Cardiac fibroblast (primary cell): ENCODE measurements at places on chromosomes 3 and 15.

GRCh38 chr15:98875309-98875708 lies 132.3 kb downstream of the PGPEP1L start:
- DNase-seq: no peak

- DNase-seq: no peak
Measured at GRCh38 chr15:77168141-77168540, 97.2 kb upstream of the TSPAN3 start.

DNA sequence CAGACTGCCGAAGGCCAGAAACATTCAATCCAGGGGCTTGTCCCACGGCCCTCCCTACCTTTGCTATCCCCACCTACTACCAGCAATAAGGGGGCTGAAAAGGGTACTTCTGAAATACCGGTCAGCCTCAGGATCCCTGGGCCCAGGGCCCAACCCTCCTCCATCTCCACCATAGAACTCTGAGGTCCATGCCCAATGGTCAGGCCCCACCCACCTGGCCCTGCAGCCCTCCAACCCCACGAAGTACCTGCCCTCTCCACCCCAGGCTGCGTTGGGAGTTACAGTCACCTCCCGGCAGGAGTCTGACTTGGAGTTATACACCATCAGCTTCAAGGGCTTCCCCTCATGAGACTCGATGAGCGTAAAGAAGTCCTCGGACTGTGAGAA lies 6.9 kb downstream of the GORASP1 start:
- no peak for DNase-seq

- DNase-seq: no peak
Measured at GRCh38 chr3:53160061-53160659, 849 bp upstream of the PRKCD start.

GRCh38 chr3:157026091-157026490 lies 133.9 kb downstream of the CCNL1 start:
- DNase-seq: no peak

DNA sequence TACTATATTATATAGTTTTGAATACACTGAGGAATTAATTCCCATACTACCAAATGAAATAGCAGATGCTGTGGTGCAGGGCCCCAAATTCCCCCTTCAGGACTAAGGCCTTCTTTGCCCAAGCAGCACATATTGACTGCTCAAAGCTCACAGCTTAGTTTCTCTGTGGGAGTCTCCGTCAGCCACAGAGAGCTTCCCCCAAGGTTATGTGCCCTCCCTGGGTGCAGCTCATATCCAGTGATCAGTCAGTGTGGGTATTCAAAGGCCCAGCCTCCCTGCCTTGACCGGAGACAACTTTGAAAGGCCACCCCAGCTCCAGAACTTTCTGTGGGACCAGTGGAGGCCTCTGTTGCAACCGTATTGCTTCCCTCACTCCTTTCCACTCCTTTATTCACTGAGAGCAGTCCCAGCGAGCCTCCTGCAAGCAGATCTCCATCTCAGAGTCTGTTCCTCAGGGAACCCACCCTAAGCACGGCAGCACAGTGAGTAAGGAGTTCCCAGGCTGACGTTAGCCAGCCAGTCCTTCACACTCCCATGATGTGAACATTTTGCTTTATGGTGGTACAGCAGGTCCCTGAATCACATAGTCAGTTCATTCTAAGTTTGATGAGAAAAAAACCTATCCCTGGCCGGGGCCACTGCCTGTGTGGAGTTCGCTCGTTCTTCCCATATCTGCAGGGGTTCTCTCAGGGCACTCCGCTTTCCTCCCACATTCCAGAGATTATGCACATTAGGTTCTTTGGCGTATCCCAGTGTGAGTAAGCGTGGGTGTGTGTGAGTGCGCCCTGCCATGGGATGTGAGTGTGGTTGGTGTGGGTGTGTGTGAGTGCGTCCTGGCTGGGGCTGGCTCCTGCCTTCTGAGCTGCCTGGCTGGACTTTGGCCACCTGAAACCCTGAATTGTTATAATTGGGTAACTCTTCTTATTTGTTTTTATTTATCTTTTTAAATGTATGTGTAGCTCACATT lies 64.4 kb upstream of the PPARG start:
- DNase-seq: peak; percentile 76

GRCh38 chr3:54899273-54899672 lies 28.6 kb downstream of the LRTM1 start:
- no peak for DNase-seq

DNA sequence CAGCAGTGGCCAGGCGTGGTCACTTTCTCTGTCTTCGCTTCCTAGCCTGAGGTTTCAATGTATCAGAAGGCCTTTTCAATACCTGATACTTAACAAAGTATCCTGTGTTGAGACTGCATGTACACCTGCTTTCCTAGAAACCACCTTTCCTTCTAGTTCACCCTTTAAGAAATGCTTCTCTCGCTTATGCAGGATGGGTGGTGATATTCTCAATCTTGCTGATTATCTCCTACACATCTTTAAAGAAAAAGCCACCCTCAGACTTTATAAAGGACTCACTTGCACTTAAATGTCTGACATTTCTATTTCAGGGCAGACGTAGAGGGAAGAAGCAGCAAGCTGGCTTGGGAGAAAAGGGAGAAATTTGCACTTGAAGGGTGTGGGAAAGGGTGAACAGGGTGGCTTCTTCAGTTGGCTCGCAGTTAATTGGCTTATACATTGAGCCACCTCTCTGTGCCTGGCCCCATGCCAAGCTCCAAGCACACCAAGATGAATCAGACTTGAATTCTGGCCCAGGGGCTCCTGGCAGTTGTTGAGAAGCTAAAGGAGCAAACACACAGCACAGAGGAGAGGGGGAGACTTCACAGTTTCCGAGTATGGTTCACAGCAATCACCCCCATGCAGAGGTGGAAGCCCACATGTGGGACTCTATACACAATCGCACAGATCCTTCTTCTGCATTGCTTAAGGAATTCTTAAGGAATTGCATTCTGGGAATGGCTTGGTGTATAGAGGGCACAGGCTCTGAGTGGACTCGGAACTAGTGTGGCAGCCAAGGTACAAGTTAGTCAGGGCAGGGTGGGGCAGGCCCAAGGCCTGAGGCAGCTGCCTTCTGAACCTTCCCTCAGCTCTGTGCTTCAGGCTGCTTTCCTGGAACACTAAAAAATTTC lies 1.3 kb downstream of the ARL6IP5 start:
- peak; percentile 97 for DNase-seq

- DNase-seq: no peak
Measured at GRCh38 chr15:69116391-69116790, 44.0 kb upstream of the GLCE start.

GRCh38 chr15:60511351-60512031 lies 32.5 kb upstream of the ICE2 start:
- no peak for DNase-seq

GRCh38 chr3:175073219-175073905 lies 214.2 kb downstream of the NAALADL2 start:
- no peak for DNase-seq

GRCh38 chr3:11565492-11565891 lies 78.2 kb downstream of the VGLL4 start:
- DNase-seq: no peak

GRCh38 chr3:47376393-47376792 lies 4.4 kb upstream of the PTPN23 start:
- no peak for DNase-seq

DNA sequence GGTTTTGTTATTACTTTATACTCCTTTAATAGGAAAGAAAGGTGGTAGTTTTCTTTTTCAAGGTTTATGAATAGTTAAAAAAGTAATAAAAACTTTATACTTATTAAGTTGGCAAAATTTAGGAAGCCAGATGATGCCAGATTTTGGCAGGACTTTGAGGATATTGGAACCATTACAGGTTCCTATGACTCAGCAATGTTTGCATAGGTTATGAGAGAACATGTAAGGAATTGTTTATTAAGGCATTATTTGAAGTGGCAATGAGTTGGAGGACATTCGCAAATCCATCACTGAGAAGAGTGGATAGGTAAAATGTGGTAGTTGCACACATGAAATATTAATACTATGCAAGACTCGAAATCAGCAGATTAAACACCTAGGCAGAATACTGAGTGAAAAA lies 29.9 kb downstream of the CDAN1 start:
- peak; percentile 56 for DNase-seq

- no peak for DNase-seq
Measured at GRCh38 chr3:128714887-128715491, 11.0 kb upstream of the RAB7A start.

DNA sequence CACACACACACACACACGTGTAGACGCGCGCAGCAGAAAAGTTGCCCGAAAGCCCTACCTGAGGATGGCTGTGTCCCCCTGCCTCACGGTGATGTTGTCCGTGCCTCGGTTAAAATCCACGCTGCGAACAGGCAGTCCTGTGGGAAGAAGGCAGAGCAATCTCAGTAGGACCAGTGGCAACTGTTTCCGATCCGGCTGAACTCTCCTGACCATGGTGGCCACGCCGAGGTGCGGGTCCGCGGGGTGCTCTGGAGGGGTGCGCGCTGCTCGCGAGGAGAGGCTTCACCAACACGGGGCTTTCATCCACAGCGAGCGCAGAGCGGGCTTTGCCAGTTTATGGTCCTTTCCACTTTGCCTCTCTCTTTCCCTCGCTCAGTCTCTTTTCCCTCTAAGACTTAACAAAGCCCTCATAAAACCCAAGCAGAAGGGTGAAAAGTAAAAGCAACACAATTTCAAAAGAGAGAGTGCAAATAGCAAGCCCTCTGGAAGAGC lies 422 bp downstream of the LSAMP start:
- DNase-seq: no peak

- DNase-seq: no peak
Measured at GRCh38 chr3:83843716-83844115, 1115.1 kb upstream of the CADM2 start.

DNA sequence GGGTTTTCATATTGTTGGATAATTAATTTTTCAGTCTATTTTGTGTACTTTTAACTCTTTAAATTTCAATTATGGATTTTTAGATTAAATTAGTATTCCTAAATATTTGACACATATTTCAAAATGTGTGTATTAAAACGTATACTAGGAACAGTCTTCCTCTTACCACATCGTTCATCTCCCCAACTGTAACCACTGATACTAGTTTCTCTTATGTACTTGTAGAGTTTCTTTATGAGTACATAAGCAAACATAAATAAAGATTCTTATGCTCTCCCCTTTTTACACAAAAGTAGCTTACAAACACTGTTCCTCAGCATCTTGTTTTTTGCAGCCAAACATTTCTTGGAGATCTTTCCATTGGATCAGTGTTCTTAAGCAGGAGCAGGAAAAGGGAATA lies 45.9 kb downstream of the CMSS1 start:
- no peak for DNase-seq

DNA sequence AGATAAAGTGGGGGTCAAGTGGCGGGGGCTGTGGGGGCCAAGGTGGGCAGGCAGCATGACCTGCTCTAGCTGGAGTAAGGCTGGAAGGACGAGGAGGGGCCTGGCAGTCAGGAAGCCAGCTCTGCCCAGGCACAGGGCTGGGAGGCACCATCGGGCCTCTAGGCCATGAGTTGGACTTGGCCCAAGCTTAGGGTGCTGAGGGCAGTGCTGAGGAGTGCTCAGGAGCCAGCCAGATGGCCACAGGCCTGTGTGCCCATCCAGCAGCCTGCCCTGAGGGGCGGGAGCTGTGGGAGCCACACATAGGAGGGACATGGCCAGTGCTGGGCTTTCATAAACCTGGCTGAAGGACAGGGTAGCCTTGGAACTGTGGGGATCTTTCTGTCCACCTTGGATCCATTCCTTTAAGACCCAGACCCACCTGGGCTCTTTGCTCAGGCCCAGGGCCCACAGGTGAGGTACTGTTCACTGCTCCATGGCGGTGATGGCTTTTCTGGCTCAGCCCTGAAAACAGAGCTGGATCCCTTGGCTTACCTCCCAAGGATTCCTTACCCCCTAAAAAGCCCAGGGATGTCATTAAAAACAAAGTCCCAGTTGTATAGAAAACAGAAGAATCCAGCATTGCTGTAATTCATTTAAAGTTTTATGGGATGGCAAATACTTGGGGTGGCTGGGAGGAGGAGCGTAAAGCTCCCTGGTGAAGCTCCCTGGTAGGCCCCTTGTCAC lies 137.0 kb downstream of the DNAJB8 start:
- no peak for DNase-seq

DNA sequence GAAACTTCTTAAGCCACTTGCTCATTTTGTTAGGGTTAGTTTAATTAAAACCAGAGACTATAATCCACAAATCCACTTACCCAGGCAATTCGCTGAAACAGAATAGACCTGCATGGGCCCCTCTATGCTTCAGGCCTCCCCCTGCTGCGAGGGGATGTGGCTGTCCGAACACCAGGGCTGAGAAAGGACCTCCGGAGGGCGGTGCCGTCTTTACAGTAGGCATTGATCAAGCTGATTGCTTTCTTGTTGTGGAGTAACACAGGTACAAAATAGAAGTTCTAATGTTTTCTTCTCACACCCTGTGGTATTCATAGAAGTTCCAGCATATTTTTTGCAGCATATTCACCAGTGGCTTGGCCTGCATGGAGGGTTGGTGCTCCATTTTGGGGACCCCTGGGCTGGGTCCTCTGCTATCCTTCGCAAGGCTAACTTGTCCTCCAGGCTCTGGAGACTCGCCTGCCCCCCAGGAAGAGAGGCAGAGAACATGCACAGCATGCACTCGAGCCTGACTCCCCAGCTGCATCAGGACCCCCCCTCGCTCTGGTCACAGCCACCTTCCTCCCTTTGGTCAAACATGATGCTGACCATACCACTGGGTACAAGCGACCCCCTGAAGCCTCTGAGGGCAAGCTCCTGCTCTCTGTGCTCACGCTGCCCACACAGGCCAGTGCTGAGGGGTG lies 55.3 kb downstream of the TPRA1 start:
- DNase-seq: no peak

GRCh38 chr3:70996082-70996481 lies 587.4 kb downstream of the FOXP1 start:
- no peak for DNase-seq

DNA sequence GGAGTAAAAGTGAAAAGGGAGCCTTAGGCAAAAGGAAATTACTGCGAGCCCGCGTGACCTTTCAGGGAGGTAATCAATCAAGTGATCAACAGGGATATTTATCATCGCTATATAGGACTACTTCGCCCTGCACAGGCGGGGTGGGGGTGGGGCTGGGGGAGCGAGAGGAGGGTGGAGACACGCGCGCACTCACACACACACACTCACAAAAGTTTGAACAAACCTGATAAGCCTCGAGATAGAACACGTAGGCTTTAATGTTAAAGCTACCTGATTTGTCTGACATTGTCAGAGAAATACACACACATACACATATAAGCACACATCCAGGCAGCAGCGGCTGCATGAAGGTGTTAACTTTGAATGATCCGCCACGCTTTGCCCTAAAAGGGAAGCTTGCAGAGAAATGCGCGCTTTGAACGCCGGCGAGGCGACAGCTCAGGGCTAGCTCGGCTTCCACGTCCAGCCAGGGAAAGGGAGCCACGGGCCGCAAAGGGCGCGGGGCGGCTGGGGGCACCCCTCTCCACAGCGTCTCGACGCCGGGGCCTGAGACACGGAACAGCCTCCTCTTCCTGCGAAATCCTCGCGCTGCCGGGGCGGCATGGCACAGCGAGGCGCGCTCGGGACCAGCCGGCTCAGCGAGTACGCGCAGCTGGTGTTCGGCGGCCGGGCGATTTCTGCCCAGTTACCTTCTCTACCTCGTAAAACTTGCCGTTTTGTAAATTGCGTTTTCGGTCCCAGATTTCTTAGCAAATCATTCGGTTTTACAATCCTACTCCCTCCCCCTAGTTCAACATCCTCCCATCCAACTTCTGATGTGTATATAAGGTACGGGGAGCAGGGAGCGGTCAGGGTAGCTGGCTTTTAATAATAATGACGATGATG lies 4.8 kb upstream of the MECOM start:
- peak; percentile 44 for DNase-seq

GRCh38 chr3:127702151-127702578 lies 29.4 kb downstream of the ABTB1 start:
- peak; percentile 76 for DNase-seq
